ENCODE measurements at places on chromosomes 12 and 14. TPM values are rescaled to one million over a fixed set of nuclear protein-coding genes. Genes with fewer than 3 reads are reported as not detected.

DNA sequence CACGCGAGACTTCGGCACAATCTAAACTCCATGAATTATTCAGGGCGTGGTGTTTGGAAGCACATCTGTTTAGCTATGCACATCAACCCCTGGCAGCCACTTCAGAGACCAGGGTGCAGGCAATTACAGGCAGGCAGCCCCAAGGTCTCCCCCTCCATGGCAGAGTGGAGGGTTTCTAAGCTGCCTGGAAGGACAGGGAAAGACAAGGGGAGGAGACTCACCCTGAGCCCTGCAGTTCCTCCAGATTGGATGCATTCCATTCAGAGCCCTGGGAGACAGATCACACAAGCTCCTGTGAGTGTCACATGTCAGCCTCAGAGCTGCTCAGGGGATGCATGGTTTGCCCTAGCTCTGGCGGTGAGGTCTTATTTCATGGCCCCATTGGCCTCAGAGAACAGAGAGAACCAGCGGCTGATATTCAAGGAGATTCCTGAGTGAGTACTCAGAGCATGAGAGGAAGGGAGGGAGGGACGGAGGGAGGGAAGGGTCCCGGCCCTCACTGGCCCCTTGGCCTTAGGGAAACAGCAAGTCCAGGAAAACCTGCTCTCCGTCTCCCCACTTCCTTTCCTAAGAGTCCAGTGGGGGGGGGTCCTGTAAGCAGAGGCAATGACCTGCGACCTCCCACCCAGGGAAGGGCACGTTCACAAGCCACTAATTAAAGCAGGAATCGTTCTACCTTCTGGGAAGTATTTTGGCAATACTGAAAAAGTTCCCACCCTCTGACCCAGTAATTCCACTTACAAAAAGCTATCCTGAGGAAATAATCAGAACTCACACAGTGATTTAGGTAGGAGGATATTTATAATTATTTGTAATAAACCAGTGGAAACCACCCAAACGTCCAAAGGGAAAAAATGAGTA is 55.1 kb downstream of the SSH1 start:
- H3K27me3 ChIP-seq, result no peaks in the 10 kb centered on the region
- H3K27ac ChIP-seq, result peak overlapping the region; percentile 89
- peaks cover 90% of the 10 kb centered on the region for H3K4me1 ChIP-seq
- no peak overlapping the region for H3K4me3 ChIP-seq
- peak; percentile 76 for DNase-seq

- H3K4me3 ChIP-seq, result no peak overlapping the region
- no peaks in the 10 kb centered on the region for H3K36me3 ChIP-seq
- no peak overlapping the region for H3K27ac ChIP-seq
- no peak for DNase-seq
- no peaks in the 10 kb centered on the region for H3K27me3 ChIP-seq
Observed at GRCh38 chr14:77763316-77763715, 2.4 kb upstream of the SNW1 start.

DNA sequence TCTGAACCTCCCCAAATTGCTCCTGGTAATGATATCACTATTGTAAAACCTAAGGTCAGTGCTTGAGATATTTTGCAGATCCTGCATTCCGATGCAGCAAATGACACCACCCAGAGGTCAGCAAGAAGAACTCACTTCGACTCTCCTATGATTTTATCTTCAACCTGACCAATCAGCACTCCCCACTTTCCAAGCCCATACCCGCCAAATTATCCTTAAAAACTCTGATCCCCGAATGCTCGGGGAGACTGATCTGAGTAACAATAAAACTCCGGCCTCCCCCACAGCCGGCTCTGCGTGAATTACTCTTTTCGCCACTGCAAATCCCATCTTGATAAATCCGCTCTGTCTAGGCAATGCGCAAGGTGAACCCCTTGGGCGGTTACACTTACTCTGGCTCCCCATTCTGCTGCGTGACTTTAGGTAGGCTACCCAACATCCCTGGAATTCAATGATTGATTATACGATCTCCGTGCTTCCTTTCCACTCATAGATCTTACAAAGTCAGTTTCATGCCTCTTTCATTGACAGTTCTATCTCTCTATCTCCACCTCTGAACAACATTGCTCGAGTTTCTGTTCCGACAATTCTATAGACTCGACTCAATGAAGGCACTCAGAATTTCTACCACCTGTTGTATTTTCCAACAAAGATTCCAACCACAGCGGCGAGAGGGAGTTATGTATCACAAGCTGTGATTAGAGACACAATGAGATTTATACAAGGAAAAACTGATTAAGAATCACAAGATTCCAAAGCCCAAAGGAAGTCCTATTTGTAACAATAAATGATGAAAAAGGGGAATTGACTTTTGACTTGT is 939 bp downstream of the NPC2 start:
- H3K27ac ChIP-seq, result peak overlapping the region; percentile 99
- H3K36me3 ChIP-seq, result no peaks in the 10 kb centered on the region
- H3K4me1 ChIP-seq, result no peaks in the 10 kb centered on the region
- H3K4me3 ChIP-seq, result peak overlapping the region; percentile 61
- H3K27me3 ChIP-seq, result no peaks in the 10 kb centered on the region

GRCh38 chr12:121800694-121801594 is 2.9 kb upstream of the SETD1B start:
- H3K27ac ChIP-seq, result peak overlapping the region; percentile 99
- peak overlapping the region; percentile 80 for H3K4me3 ChIP-seq
- DNase-seq, result peak; percentile 64
- H3K27me3 ChIP-seq, result no peaks in the 10 kb centered on the region
- peaks cover 45% of the 10 kb centered on the region for H3K4me1 ChIP-seq
- H3K36me3 ChIP-seq, result peaks cover 3% of the 10 kb centered on the region

DNA sequence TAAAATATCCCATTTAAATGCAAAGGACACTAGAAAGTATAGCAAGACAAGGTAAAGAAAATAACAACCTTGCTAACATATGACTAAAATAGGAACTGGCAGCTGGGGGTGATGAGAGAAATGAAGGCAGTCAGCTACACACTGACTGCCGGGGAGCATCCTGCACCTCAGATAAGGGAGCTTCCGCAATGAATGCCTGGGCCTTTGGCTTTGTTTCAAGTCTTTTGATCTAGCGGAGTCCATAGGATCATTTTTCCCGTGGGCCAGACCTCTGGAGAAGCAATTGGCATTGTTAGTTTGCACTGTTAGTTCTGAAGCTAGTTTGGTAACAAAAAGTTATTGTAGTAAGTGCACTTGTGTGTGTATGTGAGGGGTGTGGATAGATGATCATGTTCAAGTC is 639.9 kb downstream of the DIO2 start:
- no peak for DNase-seq
- H3K4me1 ChIP-seq, result no peaks in the 10 kb centered on the region
- H3K27me3 ChIP-seq, result no peaks in the 10 kb centered on the region

GRCh38 chr12:116631619-116632018 is 72.4 kb downstream of the MAP1LC3B2 start:
- no peak overlapping the region for H3K4me3 ChIP-seq
- no peaks in the 10 kb centered on the region for H3K36me3 ChIP-seq
- peaks cover 6% of the 10 kb centered on the region for H3K27me3 ChIP-seq
- no peaks in the 10 kb centered on the region for H3K4me1 ChIP-seq

DNA sequence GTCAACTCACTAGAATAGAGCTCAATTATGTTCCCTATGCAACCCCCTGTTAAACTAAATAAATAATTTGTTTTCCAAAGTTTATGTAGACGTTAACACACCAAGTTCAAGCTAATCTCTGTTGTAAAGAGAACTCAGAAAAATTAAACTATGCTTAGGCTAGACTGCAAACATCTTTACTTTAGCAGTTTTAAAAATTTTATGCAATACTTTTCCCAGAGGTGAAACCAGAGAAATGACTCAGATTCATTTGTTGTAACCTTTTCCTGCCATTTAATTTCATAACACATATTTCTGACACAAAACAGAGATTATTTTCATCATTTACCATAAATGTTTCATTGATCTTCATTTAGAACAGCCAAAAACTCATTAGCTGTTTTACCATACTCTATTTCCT is 27.4 kb downstream of the ABCC9 start:
- H3K36me3 ChIP-seq, result no peaks in the 10 kb centered on the region
- no peak for DNase-seq
- H3K27ac ChIP-seq, result peak overlapping the region; percentile 4

GRCh38 chr14:58805605-58806409 is 168.0 kb downstream of the DACT1 start:
- H3K4me3 ChIP-seq, result no peak overlapping the region
- H3K27me3 ChIP-seq, result no peaks in the 10 kb centered on the region
- DNase-seq, result no peak
- H3K27ac ChIP-seq, result no peak overlapping the region

GRCh38 chr12:105696-106095 is 39.1 kb downstream of the IQSEC3 start:
- no peaks in the 10 kb centered on the region for H3K36me3 ChIP-seq
- H3K27ac ChIP-seq, result no peak overlapping the region
- no peaks in the 10 kb centered on the region for H3K27me3 ChIP-seq
- DNase-seq, result no peak
- H3K4me3 ChIP-seq, result no peak overlapping the region

DNA sequence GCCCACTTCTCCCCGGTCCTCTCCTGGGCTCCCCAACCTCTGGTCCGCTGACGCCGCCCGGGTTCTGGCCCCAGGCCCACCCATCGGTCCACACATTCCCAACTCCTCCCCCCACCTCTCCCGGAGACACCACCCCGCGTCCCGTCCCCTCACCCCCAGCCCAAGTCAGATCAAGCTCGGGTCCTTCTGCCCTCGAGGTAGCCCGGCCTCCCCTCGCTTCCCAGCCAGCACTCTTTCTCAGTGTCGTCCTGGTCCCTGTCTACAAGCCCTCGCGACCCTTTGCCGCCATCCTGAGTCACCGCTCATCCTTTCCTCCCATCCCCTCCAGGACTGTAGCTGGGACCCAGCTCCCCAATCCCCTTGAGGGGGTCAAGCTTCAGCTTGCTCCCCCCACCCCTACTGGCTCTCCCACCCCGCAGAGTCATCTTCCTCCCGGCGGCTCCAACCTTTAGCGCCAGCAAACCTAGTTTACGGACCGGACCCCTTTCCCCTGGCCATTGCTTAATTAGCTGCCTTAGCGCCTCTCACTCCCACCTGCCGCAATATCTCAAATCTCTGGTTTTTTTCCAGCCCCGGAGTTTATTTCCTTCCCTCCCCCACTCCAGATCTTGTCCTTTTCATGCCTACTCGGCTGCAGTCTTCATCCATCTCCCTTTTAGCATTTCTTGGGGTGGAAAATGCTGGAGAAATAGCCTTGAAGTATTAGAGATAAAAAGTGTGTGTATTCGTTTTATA is 1.1 kb downstream of the PPP4R4 start:
- no peak for DNase-seq
- peak overlapping the region; percentile 71 for H3K27ac ChIP-seq
- H3K36me3 ChIP-seq, result no peaks in the 10 kb centered on the region
- no peaks in the 10 kb centered on the region for H3K27me3 ChIP-seq
- peak overlapping the region; percentile 79 for H3K4me3 ChIP-seq

- no peak overlapping the region for H3K4me3 ChIP-seq
- H3K36me3 ChIP-seq, result no peaks in the 10 kb centered on the region
- no peak overlapping the region for H3K27ac ChIP-seq
- no peak for DNase-seq
- peaks cover 16% of the 10 kb centered on the region for H3K4me1 ChIP-seq
Observed at GRCh38 chr12:24057920-24058476, 108.5 kb upstream of the SOX5 start.

- no peak overlapping the region for H3K4me3 ChIP-seq
- H3K27me3 ChIP-seq, result no peaks in the 10 kb centered on the region
- peak; percentile 54 for DNase-seq
- H3K4me1 ChIP-seq, result no peaks in the 10 kb centered on the region
- peak overlapping the region; percentile 62 for H3K27ac ChIP-seq
Observed at GRCh38 chr12:93819050-93819491, 141.9 kb downstream of the CRADD start.

DNA sequence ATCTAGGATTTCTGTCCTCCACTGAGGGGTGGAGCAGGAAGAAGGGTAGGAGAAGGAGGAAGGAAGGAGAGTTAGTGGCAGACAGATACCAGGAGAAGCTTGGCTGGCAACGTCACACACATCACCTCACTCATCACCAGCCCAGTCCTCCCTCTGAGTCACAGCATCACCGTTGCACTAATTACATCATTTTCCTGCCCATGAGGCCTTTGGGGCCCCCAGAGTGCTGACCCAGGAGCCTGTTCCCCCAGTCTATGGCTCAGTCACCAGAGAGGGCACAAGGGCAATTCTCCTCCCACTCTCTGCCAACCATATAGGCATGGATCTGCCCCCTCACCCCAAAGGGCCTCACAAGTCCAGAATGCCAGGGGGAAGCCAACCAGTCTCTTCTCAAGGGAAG is 4.6 kb downstream of the RND1 start:
- no peaks in the 10 kb centered on the region for H3K36me3 ChIP-seq
- peaks cover 29% of the 10 kb centered on the region for H3K27me3 ChIP-seq
- DNase-seq, result no peak

DNA sequence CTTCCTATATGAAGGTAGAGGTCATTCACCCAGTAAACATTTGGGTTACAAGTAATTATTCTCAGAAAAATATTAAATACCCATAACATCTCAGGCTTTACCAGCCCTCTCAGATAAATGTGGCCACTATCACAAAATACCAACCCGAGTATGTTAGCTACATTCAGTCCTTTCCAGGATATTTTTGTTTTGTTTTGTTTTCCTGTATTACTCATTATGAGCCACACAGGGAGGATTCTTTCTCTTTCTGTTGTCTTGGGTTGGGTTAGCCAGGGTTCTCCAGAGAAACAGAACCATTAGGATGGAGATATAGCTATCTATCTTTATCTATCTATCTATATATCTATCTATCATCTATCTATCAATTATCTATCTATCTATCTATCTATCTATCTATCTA is 947.6 kb upstream of the MDGA2 start:
- DNase-seq, result no peak
- no peaks in the 10 kb centered on the region for H3K27me3 ChIP-seq
- no peak overlapping the region for H3K4me3 ChIP-seq
- no peaks in the 10 kb centered on the region for H3K36me3 ChIP-seq
- no peak overlapping the region for H3K27ac ChIP-seq
- no peaks in the 10 kb centered on the region for H3K4me1 ChIP-seq

GRCh38 chr14:49310298-49310697 is 275.9 kb downstream of the RPS29 start:
- no peaks in the 10 kb centered on the region for H3K36me3 ChIP-seq
- no peak for DNase-seq
- no peak overlapping the region for H3K27ac ChIP-seq
- no peak overlapping the region for H3K4me3 ChIP-seq

GRCh38 chr14:64971943-64972791 is at the start of gene RAB15:
Gene RAB15 (minus strand): TSS chr14:64972336. CDS start chr14:64972076, 260 bp downstream.
- DNase-seq, result no peak
- peaks cover 20% of the 10 kb centered on the region for H3K4me1 ChIP-seq
- H3K4me3 ChIP-seq, result peak within 1 kb of the TSS; percentile 57
- peak within 1 kb of the TSS; percentile 59 for H3K27ac ChIP-seq
- no peaks in the 10 kb centered on the region for H3K27me3 ChIP-seq
- no peaks in the 10 kb centered on the region for H3K36me3 ChIP-seq

The INHBC gene
- total RNA-seq, result not detected

The KCNMB4 gene
- total RNA-seq, result 13.8 TPM

The MAGOHB gene
- total RNA-seq, result 23.2 TPM

The KNTC1 gene
- total RNA-seq, result 27.8 TPM

The C1S gene
- 545 TPM for total RNA-seq

The RPS6KA5 gene
- total RNA-seq, result 12.7 TPM

The FIGNL2 gene
- total RNA-seq, result 1.1 TPM

The NGB gene
- total RNA-seq, result not detected

The FGF6 gene
- not detected for total RNA-seq

Data from tibial nerve (tissue), 4 donors.